Mesothelial cell of epicardium (in vitro differentiated cells): ENCODE measurements at places on chromosomes 3 and 15. TPM values are rescaled to one million over a fixed set of nuclear protein-coding genes. Genes with fewer than 3 reads are reported as not detected.

- no peak for DNase-seq
Observed at GRCh38 chr3:54875596-54876268, 52.1 kb downstream of the LRTM1 start.

DNA sequence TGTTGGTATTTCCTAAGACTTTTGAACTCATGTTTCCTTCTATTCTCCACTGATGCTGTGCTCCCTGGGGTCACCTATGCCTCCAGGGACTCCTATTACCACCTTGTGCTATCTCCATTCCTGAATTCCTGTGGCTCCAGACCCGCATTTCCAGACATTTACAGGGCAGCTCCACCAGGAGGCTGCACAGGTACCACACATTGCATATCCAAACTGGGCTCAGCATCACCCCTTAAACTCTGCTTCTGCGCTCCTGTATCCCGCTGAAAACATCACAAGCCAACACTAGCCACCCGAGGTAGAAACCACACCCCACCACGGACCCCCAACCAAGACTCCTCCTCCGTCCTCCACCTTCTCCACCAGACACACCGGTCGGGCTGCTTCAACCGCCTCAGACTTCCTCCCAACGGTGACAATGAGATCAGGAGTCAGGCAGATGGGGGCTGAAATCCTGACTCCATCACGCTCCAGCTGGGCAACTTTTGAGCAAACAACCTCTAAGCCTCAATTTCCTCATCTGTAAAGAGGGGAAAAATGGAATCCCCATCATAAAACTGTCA, 10.4 kb downstream of the TNK2 start:
- no peak for DNase-seq

GRCh38 chr15:58522391-58522790, 90.6 kb downstream of the LIPC start:
- DNase-seq, result no peak

DNA sequence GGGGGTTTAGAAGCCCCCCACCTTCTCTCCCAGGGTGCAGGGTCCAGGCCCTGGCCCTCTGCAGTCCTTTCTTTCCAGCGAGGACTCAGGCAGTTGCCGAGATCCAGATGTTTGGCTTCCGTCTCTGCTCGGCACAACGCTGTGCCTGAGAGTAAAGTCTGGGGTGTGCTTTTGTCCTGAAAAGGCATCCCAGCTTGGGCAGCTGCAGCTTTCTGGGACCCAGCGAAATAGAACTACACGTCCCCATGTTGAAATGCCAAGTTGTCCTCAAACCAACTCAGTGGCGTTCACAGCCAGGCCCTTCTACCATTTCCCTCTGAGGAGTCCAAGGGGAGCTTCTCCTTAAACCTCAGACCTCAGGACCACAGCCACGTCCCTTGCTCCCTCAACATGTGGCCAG, 23.1 kb downstream of the FGD5 start:
- no peak for DNase-seq

GRCh38 chr3:151439652-151440125, 21.2 kb downstream of the IGSF10 start:
- no peak for DNase-seq

MYZAP gene
- total RNA-seq, result 3.3 to 3.9 TPM (median 3.8 TPM) in 3 replicates

DNA sequence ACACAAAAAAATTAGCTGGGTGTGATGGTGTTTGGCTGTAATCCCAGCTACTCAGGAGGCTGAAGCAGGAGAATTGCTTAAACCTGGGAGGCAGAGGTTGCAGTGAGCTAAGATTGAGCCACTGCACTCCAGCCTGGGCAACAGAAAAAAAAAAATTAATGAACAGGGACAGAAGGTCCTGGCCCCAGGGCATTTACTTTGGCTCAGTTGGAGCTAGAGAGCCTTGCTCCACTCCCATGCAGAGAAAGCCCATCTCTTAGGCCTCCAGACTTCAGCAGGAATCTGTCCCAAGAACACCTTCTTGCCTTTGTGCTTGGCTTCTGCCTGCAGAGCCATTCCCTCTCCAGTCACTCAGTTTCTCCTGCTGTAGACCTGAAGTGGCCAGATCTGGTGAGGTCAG, 8.7 kb downstream of the KLHDC8B start:
- no peak for DNase-seq

FANCD2OS gene
- not detected in 3 replicates for total RNA-seq

GRK7 gene
- total RNA-seq, result 0.11 TPM in 1 of 3 replicates, not detected in the others

DZIP1L gene
- total RNA-seq, result 24.9 to 26.5 TPM (median 25.1 TPM) in 3 replicates

GRCh38 chr3:194009892-194010533, 125.9 kb upstream of the HES1 start:
- no peak for DNase-seq

- DNase-seq, result no peak
Observed at GRCh38 chr15:99983886-99984286, 250.6 kb upstream of the LYSMD4 start.

DNA sequence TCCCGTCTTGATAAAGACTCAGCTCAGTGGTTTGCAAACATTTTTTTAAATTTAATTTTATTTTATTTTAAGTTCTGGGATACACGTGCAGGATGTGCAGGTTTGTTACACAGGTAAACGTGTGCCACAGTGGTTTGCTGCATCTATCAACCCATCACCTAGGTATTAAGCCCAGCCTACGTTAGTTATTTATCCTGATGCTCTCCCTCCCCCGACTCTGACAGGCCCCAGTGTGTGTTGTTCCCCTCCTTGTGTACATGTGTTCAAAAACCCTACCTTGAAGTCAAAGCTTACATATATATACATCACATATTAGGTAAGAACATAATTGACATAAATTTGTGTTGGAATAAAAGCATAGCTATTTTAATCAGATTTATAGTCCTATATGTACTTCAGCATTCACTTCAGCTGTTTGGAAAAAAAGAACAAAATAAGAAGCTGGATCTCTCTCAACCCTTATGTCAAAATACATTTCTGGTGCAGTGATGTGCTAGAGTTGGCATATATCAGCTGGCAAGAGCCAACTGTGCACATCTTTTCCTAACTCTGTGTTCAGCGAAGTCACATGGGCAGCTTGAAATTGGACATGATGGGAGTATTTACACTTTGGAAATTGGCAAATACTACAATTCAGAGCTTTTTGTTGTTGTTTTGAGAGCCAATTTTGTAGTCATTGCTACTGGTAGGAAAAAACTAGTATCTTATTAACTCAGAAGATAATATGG, 26.5 kb downstream of the GPR15 start:
- no peak for DNase-seq

WDR93 gene
- 0.34 to 0.54 TPM (median 0.40 TPM) in 3 replicates for total RNA-seq
